Peyer's patch (tissue), 4 donors: ENCODE measurements at places on chromosomes 7 and 10. TPM values are rescaled to one million over a fixed set of nuclear protein-coding genes. Genes with fewer than 3 reads are reported as not detected.

GRCh38 chr7:106216517-106216922 is 68.3 kb downstream of the NAMPT start:
- no peaks in the 10 kb centered on the region for H3K4me1 ChIP-seq
- no peaks in the 10 kb centered on the region for H3K36me3 ChIP-seq
- H3K27me3 ChIP-seq, result no peaks in the 10 kb centered on the region

RBM20 gene
- 4.1 TPM for total RNA-seq

GRCh38 chr10:12590675-12591659 is 241.6 kb downstream of the CAMK1D start:
- no peaks in the 10 kb centered on the region for H3K36me3 ChIP-seq
- H3K27me3 ChIP-seq, result no peaks in the 10 kb centered on the region
- H3K4me1 ChIP-seq, result peaks cover 4% of the 10 kb centered on the region
- H3K27ac ChIP-seq, result no peak overlapping the region
- no peak for DNase-seq
- no peak overlapping the region for H3K4me3 ChIP-seq

NUTM2E gene
- total RNA-seq, result not detected

FAM25G gene
- not detected for total RNA-seq

GRCh38 chr7:45258533-45259226 is 101.1 kb downstream of the RAMP3 start:
- no peaks in the 10 kb centered on the region for H3K4me1 ChIP-seq
- H3K27ac ChIP-seq, result no peak overlapping the region
- no peak overlapping the region for H3K4me3 ChIP-seq
- no peak for DNase-seq
- no peaks in the 10 kb centered on the region for H3K36me3 ChIP-seq

EFCAB10 gene
- not detected for total RNA-seq

DNA sequence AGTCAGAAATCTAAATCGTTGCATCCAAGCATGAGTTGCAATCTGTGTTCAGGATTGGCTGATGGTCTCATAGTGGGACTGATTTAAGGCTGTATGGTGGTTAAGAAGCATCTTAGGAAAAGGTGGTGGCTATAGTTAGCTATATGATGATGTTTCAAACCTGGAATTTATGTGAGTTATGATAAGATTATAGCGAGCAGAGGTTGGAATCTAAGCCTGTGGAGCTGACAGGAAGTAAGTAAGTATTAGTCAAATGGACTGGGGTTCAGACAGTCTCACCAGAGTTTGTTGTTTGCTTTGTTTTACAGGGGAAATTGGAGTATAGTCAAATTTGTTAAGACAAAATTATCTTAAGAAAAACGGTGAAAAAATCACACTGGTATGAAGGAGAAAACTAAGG is 56.7 kb downstream of the ANKRD7 start:
- no peak for DNase-seq
- no peak overlapping the region for H3K4me3 ChIP-seq
- H3K4me1 ChIP-seq, result no peaks in the 10 kb centered on the region
- no peaks in the 10 kb centered on the region for H3K36me3 ChIP-seq

- H3K27me3 ChIP-seq, result no peaks in the 10 kb centered on the region
- H3K27ac ChIP-seq, result no peak overlapping the region
- H3K36me3 ChIP-seq, result no peaks in the 10 kb centered on the region
- H3K4me1 ChIP-seq, result no peaks in the 10 kb centered on the region
- no peak overlapping the region for H3K4me3 ChIP-seq
These were observed 265.4 kb upstream of the NFE2L3 start for GRCh38 chr7:25886387-25887240.

DNA sequence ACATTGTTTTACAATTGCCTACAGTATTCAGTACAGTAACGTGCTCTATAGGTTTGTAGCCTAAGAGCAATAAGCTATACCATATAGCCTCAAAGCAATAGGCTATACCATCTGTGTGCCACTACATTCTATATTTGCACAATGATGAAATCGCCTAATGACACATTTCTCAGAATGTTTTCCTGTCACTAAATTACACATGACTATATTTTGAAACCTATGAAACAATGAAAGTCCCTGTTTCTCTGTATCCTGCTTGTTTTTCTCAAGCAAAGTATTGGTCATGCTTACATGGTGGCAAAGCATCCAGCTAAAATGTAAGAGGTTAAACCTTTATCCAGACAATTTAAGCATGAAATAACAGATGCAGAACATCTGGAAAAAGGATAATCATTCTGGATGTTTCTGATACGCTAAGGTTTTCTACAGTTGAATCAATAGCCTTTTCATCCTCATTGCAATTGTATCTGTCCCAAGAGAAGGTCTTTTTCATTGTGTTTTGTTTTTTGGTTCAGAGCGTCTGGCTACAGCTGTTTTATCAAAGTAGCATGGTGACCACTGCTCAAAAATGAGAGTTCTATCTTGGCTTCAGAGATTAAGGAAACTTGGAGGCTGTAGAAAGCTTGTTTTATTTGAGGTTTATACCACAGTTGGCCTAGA is 81.7 kb downstream of the CSTF2T start:
- no peak for DNase-seq
- no peak overlapping the region for H3K4me3 ChIP-seq
- no peaks in the 10 kb centered on the region for H3K4me1 ChIP-seq
- no peak overlapping the region for H3K27ac ChIP-seq
- no peaks in the 10 kb centered on the region for H3K27me3 ChIP-seq
